Cerebellar nuclear complex (tissue), 1 donor: ENCODE measurements at places on chromosomes 12 and 14.

- no peak for DNase-seq
Measured at GRCh38 chr14:30337456-30337855, 221.5 kb upstream of the G2E3 start.

GRCh38 chr12:22029991-22030390, 16.0 kb upstream of the CMAS start:
- no peak for DNase-seq

DNA sequence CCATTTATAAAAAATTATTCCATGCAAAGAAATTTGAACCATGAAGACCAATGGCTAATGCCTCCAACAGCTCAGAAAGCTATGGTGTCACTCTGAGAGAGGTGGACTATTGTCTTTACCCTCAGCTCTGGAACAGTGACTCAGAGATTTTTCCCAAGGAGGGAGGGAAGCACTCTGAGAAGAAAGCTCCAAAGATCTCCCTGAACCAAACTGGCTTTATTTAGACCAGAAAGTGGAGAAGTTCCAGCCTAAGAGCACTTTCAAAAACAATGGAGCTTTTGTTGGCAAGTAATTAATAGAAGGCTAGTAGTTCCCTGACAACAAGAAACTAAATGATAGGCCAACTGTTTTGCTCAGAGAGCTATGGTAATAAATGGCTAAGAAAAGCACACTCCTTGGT, 599.9 kb upstream of the MDGA2 start:
- DNase-seq: no peak

- DNase-seq: no peak
Measured at GRCh38 chr14:102991376-102991775, 66.0 kb downstream of the CDC42BPB start.

- no peak for DNase-seq
Measured at GRCh38 chr14:89869606-89870005, 84.9 kb downstream of the EFCAB11 start.

DNA sequence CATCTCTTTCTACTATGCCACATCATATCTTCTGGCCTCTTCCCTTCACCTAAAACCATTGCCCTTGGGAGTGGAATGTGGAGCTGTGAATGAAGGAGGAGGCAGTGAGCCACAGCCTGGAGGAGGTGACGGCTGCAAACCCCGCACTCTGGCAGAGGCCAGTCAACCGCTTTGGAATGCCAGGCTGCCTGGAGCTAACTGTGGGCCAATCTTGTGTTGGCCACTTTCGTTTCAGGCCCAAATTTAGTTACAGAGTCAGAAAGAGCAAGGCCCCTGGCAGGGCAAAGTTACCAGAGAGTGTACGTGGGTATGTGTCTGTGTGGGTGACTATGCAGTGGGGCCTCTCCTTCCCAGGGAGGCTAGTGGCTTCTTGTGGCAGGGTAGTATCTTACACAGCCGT, 40.1 kb downstream of the CACNA1C start:
- no peak for DNase-seq

GRCh38 chr14:95523815-95524448, 7.5 kb upstream of the SYNE3 start:
- no peak for DNase-seq

DNA sequence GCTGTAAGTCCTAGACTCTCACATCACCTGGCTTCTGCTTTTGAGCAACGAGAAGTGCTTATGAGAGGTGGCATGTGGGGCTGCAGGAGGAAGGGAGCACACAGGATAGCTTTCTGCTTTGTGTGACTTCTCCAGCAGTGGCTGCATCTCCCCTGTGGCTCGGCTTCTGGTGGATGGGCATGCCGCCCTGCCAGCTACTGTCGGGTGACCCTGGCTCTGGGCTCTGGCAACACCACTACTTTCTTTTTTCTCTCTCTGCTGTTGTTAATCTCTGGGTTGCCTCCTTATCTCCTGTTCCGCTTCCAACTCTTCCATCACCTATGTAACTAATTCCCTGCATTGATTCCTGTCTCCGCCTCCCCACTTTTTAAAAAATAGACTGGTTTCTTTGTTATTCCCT, 209.1 kb upstream of the DAAM1 start:
- DNase-seq: no peak

- DNase-seq: no peak
Measured at GRCh38 chr12:125860672-125861288, 795.5 kb downstream of the AACS start.

- DNase-seq: no peak
Measured at GRCh38 chr12:97756741-97757140, 294.1 kb downstream of the RMST start.

- DNase-seq: no peak
Measured at GRCh38 chr12:98736352-98737321, 91.5 kb downstream of the APAF1 start.

DNA sequence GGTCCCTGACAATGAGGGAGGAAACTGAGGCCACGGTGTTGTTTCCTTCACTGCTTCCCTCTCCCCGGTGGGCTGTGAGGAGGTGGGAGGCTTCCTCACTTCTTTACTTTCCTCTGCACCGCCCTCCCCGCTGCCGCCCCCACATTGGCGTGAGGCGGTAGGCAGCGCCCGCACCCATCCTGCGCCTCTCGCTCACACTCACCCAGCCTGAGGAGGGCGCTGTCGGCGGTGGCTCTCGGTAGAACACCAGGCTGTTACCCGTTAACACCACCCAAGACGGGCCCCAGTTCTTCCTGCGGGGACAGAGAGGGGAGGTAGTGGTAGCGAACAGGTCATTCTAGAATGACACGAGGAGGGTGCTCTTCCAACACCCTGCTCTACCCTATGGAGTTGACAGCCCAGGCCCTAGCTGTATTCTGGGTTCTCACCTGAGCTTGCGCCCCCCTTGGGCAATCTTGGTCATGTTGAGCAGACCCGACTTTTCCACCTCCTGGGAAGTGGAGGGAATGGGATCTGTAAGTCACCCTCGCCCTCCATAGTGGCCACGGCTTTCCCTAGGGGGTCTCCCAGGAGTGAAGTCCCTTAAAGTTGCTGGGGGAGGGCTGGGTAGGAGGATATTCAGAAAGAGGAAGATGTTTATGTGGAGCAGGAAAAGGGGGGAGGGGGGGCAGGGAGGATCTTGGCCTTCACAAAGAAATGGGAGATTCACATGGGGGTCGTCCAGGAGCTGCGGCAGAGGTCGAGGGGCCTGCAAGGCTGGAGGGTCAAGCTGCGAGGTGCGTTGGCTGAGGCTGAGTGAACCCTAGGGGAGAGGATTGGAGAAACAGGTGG, 3.3 kb downstream of the ARHGAP9 start:
- DNase-seq: no peak

- DNase-seq: no peak
Measured at GRCh38 chr14:92690171-92691011, 58.0 kb downstream of the LGMN start.

DNA sequence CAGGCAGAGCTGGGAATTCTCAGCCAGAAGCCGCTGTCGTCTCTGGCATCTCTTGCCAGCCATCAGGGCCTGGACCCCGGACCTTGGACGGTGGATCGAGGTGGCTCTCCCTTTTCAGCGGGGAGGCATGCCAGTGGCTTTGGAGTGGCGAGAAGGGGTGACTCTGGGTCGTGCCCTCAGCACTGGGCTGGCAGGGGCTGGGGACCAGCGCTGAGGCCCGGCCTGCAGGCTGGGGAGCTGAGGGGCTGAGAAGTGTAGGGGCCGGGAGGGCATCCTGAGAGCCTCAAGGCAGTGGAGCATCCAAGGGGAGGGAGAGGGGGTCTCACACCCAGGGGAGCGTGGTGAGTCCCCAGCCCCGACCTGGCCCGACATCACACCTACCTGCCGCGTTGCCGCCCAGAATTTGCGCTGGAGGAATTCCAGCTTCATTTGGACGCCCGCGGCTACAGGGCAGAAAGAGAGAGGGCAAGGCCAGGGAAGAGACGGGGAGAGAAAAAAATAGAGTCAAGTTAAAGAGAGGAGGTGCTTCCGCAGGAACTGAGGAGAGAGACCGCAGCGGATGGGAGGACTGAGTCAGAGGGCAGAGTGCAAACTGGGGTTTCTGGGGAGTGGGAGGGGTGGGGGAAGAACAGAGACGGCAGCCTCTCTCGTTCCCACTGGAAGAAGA, 9.0 kb upstream of the LRTM2 start:
- no peak for DNase-seq

- DNase-seq: no peak
Measured at GRCh38 chr14:89498878-89499277, 81.8 kb upstream of the FOXN3 start.

DNA sequence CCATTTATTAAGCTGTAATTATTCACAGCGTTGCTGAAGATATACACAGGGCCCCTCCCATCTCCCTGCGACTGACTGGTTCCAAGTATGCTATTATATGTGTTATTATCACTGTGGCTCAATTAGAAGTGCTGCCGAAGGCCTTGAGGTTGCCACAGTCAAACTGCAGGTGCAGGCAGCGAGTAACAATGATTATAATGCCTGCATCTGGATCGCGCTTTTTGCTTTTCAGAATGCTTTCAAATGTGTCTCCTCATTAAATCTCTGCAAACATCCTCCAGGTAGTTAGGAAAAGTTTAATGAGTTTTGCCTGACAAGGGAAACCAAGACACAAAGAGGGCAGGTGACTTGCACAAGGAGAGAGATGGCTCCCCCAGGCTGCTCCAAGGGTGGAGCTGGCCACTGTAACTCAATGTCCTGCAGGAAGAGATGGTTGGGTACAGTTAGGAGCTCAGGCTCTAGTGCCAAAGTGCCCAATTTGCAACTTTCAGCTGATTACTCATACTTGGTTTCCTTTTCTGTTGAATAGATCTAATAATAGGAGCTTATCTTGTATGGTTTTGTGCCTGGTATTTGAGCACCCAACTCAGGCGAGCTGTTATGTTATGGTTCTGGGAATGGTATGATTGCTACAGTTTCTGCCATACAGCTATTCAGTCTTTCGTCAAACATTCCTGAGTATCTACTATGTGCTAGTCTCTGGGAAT, 1.7 kb upstream of the SYNE3 start:
- DNase-seq: no peak

DNA sequence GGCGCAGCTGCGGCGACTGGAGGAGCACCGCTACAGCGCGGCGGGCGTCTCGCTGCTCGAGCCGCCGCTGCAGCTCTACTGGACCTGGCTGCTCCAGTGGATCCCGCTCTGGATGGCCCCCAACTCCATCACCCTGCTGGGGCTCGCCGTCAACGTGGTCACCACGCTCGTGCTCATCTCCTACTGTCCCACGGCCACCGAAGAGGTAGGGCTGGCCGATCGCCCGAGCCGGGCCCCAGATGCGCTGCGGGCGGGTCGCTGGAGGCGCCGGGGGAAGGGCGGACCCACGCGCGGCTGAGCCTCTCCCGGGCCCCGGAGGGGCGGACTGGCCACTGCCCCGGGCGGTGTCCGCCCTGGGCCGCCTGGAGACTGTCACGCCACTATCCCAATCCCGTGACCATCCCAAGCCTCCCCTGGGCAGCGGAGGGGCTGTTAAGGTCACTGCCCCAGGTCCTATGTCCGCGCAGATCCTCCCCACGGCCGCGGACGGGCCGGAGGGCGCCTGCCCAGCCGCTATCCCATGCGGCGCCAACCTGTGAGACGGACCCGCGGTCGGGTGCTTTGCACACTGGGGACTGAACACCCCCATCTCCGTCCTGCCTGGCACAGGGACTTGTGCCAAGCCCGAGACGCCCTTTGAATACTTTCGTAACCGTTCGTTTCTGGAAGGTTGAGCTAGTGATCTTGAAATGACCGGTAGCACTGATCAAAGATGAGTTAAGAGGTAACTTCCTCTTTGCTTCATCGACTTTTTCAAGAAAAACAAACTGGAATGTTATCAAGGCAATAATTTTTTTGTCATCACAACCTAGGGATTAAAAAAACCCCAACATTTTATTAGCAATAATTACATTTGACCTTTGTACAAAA, 725 bp downstream of the CHPT1 start:
- no peak for DNase-seq

GRCh38 chr12:19236656-19237055, 107.1 kb downstream of the PLEKHA5 start:
- DNase-seq: no peak

GRCh38 chr12:119325813-119326212, 8.7 kb upstream of the CCDC60 start:
- no peak for DNase-seq

DNA sequence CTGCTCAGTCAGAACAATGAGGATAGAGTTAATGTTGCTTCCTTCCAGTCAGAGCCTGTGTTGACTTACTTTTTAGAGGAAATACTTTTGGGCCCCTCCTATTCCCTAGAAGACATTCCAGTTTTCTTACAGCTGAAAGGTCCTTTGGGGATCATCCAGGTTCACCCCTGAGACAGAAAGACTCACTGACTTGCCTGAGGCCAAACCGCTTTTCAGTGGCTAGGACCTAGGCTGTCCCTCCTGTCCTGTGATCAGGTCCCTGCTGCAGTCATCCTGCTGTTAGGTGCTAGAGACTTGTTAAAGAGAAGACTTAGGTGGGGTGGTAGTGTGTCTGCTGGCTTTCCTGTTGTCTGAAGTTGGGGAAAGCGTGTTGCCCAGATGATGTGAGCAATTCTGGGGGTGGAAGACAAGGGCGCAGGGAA, 39.6 kb downstream of the SUSD6 start:
- no peak for DNase-seq

GRCh38 chr14:46964378-46964777, 312.8 kb upstream of the RPL10L start:
- no peak for DNase-seq

DNA sequence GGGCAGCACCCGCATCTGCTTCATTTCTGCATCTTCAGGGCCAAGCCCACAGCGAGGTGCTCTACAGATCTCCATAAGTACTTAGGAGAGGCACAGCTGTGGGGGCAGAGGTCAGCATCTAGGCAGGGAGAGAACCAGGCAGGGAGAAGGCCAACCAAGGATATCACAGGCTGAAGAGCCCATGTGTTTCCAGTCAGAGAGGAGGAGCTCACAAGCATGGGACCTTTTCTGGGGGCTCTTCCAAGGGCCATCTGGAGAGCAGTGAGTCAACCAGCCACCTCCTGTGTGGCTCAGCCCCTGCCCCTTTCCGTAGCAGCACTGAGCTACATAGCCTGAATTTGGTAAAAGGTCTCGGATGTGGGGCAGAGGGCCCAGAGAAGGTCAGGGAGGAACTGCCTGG, 78.5 kb downstream of the ARL6IP4 start:
- DNase-seq: no peak

- DNase-seq: no peak
Measured at GRCh38 chr12:26566675-26567074, 266.3 kb downstream of the ITPR2 start.

DNA sequence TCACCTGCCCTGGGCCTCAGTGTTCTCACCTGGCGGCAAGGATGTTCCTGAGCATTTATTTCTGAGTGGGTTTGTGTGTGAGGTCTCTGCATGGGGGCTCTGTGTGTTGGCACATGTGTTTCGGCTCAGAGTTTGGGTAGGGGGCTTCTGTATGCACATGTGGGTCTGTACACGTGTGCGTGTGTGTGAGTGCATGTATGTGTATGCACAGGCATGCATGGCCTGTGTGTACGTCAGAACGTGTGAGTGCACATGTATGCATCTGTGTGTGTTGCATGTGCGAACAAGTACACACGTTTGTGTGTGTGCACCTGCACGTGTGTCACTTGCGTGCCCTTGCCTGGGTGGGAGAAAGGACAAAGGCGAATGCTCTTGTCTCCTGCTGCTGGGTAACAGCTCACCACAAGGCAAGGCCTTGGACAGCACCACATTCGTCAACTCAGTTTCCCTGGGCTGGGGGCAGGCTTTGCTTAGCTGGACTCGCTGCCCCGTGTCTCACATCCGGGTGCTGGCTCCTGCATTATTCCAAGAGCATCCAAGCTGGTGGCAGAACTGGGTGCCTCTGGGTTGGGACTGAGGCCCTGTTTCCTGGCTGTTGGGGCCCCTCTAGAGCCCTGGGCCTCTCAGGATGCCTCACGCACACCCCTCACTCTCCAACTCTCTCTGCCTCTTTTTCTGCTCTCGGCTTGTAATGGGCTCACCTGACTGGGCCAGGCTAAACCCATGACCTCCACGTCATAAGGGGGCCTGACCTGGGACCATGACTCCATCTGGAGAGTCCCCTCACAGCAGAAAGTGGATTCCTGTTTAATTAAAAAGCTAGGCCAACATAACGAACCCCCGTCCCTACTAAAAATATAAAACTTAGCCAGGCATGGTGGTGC, 153.6 kb upstream of the C14orf180 start:
- DNase-seq: no peak
